ENCODE measurements at places on chromosomes 6 and 20.

DNA sequence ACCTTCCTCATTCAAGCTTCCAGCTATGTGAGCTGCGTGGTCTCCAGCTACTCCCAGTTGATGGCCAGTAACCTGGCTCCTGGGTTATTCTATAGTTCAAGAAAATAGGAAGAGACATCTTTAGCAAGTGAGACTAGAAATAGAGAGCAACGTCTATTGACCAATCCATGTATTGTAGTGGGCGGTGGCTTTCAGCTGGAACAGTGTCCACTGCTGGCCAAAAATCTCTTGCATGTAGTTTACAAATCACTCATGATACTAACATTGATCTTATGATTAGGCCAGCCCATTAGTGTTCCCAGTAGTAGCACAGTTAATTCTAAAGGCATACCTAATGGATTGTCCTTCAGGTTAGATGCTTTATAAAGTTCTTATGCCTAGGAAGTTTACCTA is 58.9 kb upstream of the SCP2D1 start:
- no peak for DNase-seq

GRCh38 chr6:138105446-138105845 is 1.8 kb downstream of the PERP start:
- DNase-seq, result peak; percentile 27

- DNase-seq, result no peak
Measured at GRCh38 chr20:41654292-41654691, 36.1 kb upstream of the CHD6 start.

DNA sequence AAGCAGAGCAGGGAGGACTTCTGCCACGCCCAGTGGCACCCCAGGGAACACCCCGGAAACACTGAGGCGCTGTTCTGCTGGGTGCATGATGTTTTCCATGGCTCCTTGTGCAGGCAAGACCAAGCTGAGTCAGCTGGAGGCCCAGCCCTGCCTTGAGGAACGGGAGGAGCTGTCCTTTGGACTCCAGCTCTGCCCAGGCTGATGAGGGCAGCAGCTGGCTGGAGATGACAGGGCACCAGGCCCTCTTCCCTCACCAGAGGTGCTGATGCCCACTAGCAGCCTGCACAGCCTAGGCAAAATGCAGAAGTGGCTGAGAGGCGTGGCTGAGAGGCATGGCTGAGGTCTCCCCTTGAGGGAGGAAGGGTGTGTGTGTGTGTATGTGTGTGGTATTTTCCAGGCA is 2.4 kb downstream of the C6orf132 start:
- DNase-seq, result no peak

- no peak for DNase-seq
Measured at GRCh38 chr6:142376115-142376514, 74.3 kb downstream of the ADGRG6 start.

Data from mesendoderm (in vitro differentiated cells).